ENCODE measurements at places on chromosomes 5 and 9. TPM values are rescaled to one million over a fixed set of nuclear protein-coding genes. Genes with fewer than 3 reads are reported as not detected.

The IFNA21 gene
- total RNA-seq = not detected

The CSNK1G3 gene
- total RNA-seq = 23.3 TPM

The RLN2 gene
- not detected for total RNA-seq

The PCDHB8 gene
- 1.1 TPM for total RNA-seq

The NRG2 gene
- 2.4 TPM for total RNA-seq

The EMB gene
- total RNA-seq = 15.9 TPM

Data from heart left ventricle (tissue), 16 donors.